Natural killer cell (primary cell): ENCODE measurements at places on chromosomes 6 and 20. TPM values are rescaled to one million over a fixed set of nuclear protein-coding genes. Genes with fewer than 3 reads are reported as not detected.

The CGAS gene
- 15.5 TPM for total RNA-seq

The GRM1 gene
- total RNA-seq = not detected

The KIF25 gene
- total RNA-seq = not detected

The LGSN gene
- not detected for total RNA-seq

The FAM83C gene
- not detected for total RNA-seq

The GNMT gene
- 2.6 TPM for total RNA-seq

GRCh38 chr6:91911945-91912344, 1325.1 kb upstream of the MAP3K7 start:
- no peaks in the 10 kb centered on the region for H3K36me3 ChIP-seq
- no peak for DNase-seq
- H3K4me3 ChIP-seq = no peak overlapping the region
- H3K27me3 ChIP-seq = no peaks in the 10 kb centered on the region

DNA sequence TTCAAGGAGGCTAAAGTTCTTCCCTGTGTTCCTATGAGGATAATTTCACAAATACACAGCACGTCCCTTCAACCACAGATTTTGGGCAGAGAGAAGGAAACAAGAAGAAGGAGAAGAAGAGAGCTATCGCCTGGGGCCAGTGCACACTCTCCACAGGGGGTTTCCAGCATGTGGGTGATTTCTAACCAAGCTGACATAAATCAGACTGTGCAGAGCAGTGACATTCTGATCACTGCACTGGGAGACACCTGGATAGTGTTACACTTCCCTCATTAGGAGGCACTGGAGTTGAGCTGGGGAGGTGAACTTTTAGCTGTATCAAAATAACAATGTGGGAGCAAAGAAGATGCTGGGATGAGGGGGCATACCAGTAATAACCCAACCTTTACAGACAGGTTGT, 71.8 kb upstream of the CENPW start:
- no peaks in the 10 kb centered on the region for H3K4me1 ChIP-seq
- H3K4me3 ChIP-seq = no peak overlapping the region
- no peaks in the 10 kb centered on the region for H3K36me3 ChIP-seq
- H3K27ac ChIP-seq = no peak overlapping the region
- DNase-seq = no peak

GRCh38 chr20:50583442-50584150, 73.4 kb downstream of the PTPN1 start:
- DNase-seq = no peak
- no peaks in the 10 kb centered on the region for H3K4me1 ChIP-seq
- no peak overlapping the region for H3K27ac ChIP-seq
- H3K27me3 ChIP-seq = no peaks in the 10 kb centered on the region
- H3K36me3 ChIP-seq = peaks cover 75% of the 10 kb centered on the region

DNA sequence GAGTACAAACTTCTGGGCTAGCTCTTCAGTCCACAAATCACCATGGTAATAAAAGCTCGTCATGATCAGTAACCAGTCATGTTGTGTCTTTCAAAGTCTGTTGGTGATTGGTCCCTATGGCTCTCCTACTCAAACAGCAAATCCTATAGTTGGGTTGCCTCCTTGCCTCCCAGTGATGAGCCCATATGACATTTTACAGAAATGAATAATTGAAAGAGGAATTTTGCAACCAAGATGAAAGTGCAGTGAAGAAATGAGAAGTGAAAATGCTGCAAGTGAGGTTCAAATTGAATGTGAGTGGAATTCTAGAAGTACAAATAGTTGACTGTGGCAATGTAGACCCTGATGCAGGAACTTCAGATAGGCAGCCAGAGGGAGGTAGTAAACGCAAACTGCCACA, 5.1 kb upstream of the SIRPD start:
- H3K27ac ChIP-seq = no peak overlapping the region
- no peaks in the 10 kb centered on the region for H3K36me3 ChIP-seq
- H3K4me3 ChIP-seq = no peak overlapping the region
- no peaks in the 10 kb centered on the region for H3K4me1 ChIP-seq
- no peaks in the 10 kb centered on the region for H3K27me3 ChIP-seq
- no peak for DNase-seq

- peaks cover 4% of the 10 kb centered on the region for H3K4me1 ChIP-seq
- H3K27ac ChIP-seq = no peak overlapping the region
- H3K4me3 ChIP-seq = no peak overlapping the region
- peaks cover 3% of the 10 kb centered on the region for H3K27me3 ChIP-seq
Observed at GRCh38 chr6:33107641-33108040, 31.9 kb downstream of the HLA-DPB1 start.

- no peaks in the 10 kb centered on the region for H3K36me3 ChIP-seq
- H3K4me3 ChIP-seq = no peak overlapping the region
- no peak for DNase-seq
Observed at GRCh38 chr6:161507375-161507774, 233.5 kb upstream of the AGPAT4 start.

- no peaks in the 10 kb centered on the region for H3K4me1 ChIP-seq
- no peaks in the 10 kb centered on the region for H3K27me3 ChIP-seq
- H3K27ac ChIP-seq = no peak overlapping the region
- DNase-seq = no peak
- H3K36me3 ChIP-seq = no peaks in the 10 kb centered on the region
Observed at GRCh38 chr20:4007383-4008025, 7.9 kb downstream of the RNF24 start.

- H3K27me3 ChIP-seq = no peaks in the 10 kb centered on the region
- H3K36me3 ChIP-seq = no peaks in the 10 kb centered on the region
- no peak overlapping the region for H3K27ac ChIP-seq
- DNase-seq = peak; percentile 80
- H3K4me3 ChIP-seq = no peak overlapping the region
Observed at GRCh38 chr6:160534050-160534696, 129.9 kb downstream of the LPA start.

GRCh38 chr6:118212451-118213173, 305.5 kb downstream of the SLC35F1 start:
- DNase-seq = no peak
- no peaks in the 10 kb centered on the region for H3K36me3 ChIP-seq
- H3K4me3 ChIP-seq = no peak overlapping the region

- H3K36me3 ChIP-seq = peaks cover 11% of the 10 kb centered on the region
- H3K27ac ChIP-seq = no peak overlapping the region
- no peaks in the 10 kb centered on the region for H3K27me3 ChIP-seq
- no peak for DNase-seq
- H3K4me3 ChIP-seq = no peak overlapping the region
Observed at GRCh38 chr20:34949120-34949519, 6.5 kb downstream of the GSS start.

DNA sequence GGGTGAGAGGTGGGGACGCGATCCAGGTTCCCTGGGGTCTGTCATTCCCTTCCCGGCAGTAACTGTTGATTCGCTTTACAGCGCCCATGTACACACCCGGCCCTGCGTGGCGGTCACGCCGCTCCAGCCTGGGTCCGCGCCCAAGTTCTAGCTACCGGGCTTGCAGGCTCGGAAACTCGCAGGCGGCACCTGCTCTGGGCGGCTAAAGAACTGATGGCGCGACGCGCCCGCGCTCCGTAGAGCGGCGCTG, 1.4 kb upstream of the POU3F2 start:
- H3K36me3 ChIP-seq = no peaks in the 10 kb centered on the region
- no peak overlapping the region for H3K4me3 ChIP-seq
- no peak overlapping the region for H3K27ac ChIP-seq
- peaks cover 46% of the 10 kb centered on the region for H3K4me1 ChIP-seq
- DNase-seq = peak; percentile 58

DNA sequence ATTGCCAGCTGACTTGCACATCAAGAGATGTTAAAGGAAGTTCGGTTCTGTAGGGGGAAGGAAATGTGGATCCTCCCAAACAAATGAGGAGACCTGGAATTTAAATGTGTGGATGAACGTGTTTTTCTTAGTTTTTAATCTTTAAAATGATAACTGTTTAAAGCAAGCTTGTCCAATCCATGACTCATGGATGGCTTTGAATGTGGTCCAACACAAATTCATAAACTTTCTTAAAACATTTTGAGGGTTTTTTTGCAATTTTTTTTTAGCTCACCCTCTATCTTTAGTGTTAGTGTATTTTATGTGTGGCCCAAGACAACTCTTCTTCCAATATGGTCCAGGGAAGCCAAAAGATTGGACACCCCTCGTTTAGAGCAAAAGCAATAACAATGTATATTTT, 12.6 kb downstream of the TUBB2B start:
- H3K4me3 ChIP-seq = no peak overlapping the region
- no peaks in the 10 kb centered on the region for H3K36me3 ChIP-seq
- H3K4me1 ChIP-seq = no peaks in the 10 kb centered on the region
- H3K27me3 ChIP-seq = peaks cover 4% of the 10 kb centered on the region

DNA sequence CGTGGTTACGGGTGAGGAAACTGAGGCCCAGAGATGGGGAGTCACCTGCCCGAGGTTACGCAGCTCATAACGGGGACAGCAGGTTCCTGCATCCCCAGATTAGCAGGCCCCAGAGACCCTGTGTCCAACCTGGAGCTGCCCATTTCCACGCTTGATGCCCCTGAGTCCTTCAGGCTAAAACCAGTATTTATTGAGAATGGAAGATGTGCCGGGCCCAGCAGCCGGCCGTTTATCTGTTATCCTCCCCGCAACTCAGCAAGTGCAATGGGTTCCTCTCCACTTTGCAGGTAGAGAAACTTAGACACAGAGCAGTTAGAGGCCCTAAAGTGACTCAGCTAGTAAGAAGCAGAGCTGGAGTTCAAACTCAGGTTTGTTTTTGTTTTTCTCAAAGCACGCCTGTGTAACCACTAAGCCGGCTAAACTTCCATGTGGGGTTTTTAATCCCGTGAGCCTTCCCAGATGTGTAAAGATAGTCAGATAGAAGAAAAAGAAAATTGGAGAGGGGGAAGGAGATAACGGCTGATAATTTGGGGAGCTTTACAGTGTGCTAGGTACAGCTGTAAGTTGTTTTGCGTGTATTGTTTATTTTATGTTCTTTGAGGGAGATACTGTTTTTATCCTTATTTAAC, 775 bp downstream of the PFDN4 start:
- peaks cover 11% of the 10 kb centered on the region for H3K4me1 ChIP-seq
- H3K27me3 ChIP-seq = no peaks in the 10 kb centered on the region
- DNase-seq = no peak
- peak overlapping the region; percentile 74 for H3K4me3 ChIP-seq

DNA sequence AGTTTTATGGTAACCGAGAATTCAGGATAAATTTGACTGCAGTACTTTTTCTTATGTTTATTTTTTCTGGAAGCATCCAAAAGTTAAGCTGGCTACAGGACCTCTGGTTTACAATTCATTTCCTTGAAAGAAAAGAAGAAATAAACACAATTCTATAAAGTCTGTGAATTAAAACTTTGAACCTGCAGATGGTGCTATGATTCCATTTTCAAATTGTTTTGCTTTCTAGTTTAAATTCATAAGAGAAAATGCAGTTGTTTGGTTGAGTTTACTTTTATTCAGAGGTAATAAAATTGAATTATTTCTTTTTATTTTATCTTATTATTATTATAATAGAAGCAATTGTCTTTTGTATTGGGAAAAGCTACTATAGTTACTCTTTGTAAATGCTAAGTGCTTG, 1.8 kb upstream of the VIP start:
- H3K36me3 ChIP-seq = no peaks in the 10 kb centered on the region
- H3K4me1 ChIP-seq = no peaks in the 10 kb centered on the region
- H3K4me3 ChIP-seq = no peak overlapping the region
- H3K27me3 ChIP-seq = peaks cover 2% of the 10 kb centered on the region
- H3K27ac ChIP-seq = no peak overlapping the region

DNA sequence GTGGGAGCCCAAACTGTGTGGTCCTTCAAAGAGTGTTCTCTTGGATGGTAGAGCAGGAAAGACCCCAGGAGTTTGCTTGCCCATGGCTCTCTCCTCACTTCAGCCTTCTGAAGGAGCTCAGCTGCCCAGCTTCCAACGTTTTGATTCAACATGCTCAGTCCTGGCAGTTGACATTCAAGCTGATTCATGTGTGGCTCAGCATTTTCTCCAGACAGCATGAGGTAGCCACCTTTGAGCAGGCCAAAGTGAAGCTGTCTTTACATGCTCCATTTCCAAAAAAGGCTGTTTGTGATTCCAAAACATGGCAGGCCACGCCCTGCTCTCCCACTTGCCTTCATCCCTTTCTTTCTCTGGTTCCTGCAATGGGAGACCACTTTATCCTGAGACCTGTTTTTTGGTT, 280.2 kb downstream of the TBC1D7 start:
- DNase-seq = no peak
- H3K27ac ChIP-seq = no peak overlapping the region
- H3K4me3 ChIP-seq = no peak overlapping the region
- no peaks in the 10 kb centered on the region for H3K27me3 ChIP-seq

GRCh38 chr6:89269981-89270380, 45.1 kb downstream of the GABRR2 start:
- H3K27ac ChIP-seq = no peak overlapping the region
- no peak overlapping the region for H3K4me3 ChIP-seq
- H3K27me3 ChIP-seq = no peaks in the 10 kb centered on the region
- no peak for DNase-seq
- no peaks in the 10 kb centered on the region for H3K36me3 ChIP-seq
